ENCODE measurements at places on chromosomes 5 and 9.

DNA sequence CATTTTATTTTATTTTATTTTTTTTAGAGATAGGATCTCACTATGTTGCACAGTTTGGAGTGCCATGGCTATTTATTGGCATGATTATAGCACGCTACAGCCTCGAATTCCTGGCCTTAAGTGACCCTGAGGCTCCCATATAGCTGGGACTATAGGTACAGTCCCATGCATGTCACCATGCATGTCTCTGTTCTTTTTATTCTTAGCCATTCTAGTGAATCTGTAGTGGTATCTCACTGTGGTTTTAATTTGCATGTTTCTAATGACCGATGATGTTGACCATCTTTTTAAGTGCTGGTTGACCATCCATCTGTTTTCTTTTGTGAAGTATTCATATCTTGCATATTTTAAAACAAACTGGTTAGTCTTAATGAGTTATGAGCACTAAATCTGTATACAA, 76.1 kb downstream of the SLC44A1 start:
- no peak for DNase-seq

GRCh38 chr9:69180670-69181069, 6.6 kb downstream of the TJP2 start:
- no peak for DNase-seq

GRCh38 chr5:34639852-34640626, 16.1 kb upstream of the RAI14 start:
- DNase-seq, result no peak

GRCh38 chr9:128823903-128824406, 5.6 kb downstream of the SPOUT1 start:
- no peak for DNase-seq

DNA sequence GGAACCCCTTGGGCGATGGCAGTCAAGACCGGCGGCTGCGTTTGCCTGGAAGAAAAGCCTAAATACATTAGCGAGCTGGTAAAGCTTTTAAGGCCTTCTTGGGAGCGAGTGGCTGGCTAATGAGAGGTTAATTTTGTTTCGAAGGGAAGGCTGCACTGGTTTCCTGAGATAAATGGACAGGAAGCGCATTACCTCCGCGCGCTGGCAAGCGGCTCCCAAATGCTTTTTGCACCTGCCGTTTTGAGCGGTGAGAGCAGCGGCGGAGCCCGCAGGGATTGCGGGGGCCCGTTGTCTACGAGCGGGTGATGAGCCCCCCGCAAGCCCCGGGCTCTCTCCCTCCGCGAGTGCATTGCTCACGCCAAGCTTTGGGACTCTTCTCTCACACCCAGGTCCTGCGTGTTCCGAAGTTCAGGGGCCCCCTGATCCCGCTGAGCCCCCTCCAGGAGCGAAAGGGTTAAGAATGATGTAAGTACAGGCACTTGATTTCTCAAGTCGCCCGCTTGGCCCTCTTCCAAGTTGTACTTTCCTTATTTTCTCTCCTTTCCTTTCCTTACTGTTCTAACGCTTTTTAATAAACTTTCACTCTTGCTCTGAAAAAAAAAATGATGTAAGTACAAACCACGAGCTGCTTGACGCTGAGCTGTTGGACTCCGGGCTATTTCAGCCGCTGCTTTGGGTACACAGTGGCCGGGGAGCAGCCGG, 3.1 kb upstream of the RGMB start:
- DNase-seq, result no peak

Measured in globus pallidus (tissue), 1 donor.